ENCODE measurements at places on chromosomes 12 and 14.

GRCh38 chr12:22230280-22230794, 104.2 kb downstream of the ST8SIA1 start:
- no peak for DNase-seq

GRCh38 chr14:103068351-103069073, 11.2 kb upstream of the CDC42BPB start:
- no peak for DNase-seq

GRCh38 chr14:79009286-79009685, 839.1 kb downstream of the NRXN3 start:
- no peak for DNase-seq

DNA sequence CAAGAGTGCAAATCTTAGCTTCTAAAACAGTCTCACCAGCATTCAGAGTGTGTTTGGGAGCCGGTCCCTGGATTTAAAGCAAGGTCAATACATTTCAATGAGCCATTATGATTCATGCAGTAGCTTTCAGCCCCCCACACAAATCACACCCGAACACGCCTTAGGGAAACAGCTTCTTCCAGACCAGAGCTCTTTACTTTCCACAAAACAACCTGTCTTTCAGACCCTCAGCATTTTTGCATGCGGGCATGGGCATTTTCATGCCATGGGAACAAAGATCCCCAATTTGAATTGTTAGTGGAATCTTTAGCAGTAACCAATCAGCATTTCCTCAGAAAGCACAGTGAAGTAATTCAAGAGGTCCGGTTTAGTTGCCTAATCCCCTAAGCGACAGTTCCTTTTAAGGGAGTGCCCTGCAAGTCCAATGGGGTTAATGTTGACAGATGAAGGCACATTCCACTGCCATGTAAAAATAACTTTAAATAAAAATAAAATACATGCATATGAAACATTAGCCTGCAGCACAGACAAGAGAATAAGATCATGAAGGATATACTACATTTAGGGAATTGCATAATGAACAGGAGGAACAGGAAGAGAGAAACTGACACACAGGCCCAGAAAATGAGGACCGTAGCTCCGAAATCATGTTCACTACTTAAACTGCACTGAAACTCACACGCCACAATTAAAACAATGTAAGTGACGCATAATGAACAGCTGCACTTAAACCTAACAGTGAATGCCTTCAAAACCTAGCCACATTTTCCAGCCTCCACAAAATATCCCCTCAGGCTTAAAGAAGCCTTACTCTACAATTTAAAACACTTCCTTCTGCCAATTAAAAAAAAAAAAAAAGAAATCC, 4.0 kb downstream of the VPS37B start:
- DNase-seq: no peak

- DNase-seq: no peak
Observed at GRCh38 chr14:55752580-55753390, 172.8 kb downstream of the KTN1 start.

DNA sequence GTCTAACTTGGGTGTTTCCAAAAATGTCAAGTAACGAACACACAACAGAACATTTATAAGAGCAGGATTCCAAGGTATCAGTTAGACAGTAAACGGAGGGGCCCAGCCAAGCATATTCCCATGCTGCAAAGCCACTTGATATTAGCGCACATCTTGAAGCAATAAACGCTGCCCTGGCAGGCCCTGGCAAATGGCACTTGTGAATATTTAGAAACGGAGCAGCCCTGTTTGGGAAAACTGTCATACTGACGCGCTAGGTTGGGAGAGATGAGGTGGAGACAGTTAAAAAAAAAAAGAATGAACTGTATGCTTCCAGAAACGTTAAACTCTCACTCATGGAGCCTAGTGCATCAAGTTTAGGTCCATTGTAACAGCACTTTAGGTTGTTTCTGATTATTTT, 9.3 kb downstream of the DGLUCY start:
- no peak for DNase-seq

DNA sequence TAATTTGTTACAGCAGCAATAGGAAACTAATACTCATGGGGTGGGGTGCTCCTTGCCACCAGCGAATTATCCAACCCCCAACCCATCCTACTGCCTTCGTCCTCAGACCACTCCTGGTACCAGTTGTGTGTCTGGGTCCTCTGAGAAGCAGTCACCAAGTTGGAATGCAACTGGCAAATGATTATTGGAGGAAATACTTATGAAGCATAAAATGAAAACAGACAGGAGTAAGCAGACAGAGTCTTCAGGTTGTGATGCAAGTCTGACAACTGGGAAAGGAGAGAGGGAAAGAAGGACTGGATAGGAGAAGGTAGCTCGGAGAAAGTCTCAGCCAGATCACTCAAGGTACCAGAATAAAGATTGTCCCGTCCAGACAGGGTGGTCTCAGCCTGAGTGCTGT, 181.1 kb upstream of the ARID2 start:
- no peak for DNase-seq

- no peak for DNase-seq
Observed at GRCh38 chr14:35261774-35262173, 30.4 kb upstream of the PSMA6 start.

DNA sequence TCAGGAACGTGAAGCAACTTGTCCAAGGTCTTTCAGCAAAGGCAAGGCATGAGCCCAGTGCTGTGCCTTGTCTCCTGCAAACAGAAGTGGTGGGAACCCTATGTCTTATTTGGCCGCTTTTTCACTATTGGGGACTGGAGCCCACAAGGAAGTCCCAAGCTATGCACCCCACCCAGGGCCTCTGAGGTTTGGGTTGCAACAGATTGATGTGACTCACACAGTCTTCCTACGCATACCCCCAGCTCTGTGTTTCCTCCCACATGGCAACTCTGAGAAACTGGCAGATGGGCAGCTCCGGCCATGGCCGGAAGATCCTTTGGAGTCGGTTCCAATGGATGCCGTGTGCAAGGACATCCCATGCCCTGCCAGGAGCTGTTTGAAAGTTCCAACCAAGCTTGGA, 28.3 kb upstream of the CMKLR1 start:
- DNase-seq: no peak

DNA sequence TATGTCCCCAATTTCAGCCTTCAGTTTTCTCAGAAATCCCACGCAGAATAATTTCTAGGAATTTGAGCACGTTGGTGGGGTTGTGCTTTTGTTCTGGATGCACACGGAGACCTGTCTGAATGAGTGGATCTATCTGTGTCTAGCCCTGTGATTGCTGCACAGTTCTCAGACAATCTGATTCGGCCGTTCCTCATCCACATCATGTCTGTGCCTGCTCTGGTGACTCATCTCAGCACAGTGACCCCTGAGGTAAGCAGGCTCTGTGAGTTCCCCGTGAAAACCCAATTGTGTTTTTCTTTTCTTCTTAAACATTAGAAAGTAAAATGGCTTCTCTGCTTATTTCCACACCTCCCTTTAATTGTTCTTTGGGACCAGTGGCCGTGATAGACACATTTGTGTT, 20.2 kb downstream of the UBE3B start:
- no peak for DNase-seq

DNA sequence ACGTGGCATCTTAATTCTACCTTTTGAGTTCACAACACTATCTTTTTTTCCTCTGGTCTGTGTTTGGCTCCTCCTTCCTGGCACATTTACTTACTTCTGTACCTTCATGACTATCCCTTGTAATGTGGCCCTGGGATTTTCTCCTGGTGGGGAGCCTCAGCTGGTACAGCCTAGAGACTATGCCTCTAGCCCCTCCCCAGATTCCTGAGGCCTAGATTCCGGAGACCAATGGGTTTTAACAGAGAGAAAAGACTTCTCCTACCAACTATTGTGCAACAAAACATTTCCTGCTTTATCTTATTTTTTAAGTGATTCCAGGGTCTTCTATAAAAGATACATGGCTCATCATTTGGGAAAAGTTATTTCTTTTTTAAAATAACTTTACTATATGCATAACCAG, 216.2 kb upstream of the KRR1 start:
- no peak for DNase-seq

DNA sequence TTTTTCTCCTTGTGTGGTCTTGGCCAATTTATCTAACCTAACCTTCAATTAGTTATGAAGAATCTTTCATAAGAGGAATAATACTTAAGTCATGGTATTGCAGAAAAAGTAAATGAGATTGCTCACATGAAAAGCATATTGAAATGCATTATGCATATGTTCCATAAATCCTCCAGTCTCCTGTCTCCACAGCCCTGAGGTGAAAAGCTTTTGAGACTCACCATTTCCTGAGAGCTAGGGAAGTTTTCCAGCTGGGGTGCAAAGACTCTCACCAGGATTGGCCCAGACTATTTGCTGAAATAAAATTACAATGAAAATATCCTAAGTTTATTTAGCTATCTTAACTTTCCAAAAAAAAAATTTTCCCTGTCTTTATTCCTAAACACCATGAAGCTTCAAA, 723.8 kb upstream of the FLRT2 start:
- no peak for DNase-seq

DNA sequence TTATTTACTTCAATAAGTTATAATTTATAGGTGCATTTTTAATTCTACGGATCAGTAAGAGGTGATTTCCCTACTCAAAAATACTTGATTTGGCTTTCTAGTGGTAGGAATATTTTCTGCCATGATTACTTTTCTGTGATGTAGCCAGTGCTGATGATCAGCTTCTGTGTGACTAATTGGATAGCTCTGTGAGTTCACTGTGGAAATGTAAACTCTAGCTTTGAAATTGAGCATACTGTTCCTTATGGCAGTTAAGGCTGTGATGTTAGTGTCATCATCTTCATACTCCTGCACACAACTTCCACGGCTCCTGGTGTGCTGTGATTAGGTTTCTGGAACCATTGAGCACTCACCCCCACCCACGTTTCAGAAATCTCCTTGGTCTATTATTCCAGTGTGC, 48.2 kb downstream of the PLEKHA5 start:
- DNase-seq: no peak

DNA sequence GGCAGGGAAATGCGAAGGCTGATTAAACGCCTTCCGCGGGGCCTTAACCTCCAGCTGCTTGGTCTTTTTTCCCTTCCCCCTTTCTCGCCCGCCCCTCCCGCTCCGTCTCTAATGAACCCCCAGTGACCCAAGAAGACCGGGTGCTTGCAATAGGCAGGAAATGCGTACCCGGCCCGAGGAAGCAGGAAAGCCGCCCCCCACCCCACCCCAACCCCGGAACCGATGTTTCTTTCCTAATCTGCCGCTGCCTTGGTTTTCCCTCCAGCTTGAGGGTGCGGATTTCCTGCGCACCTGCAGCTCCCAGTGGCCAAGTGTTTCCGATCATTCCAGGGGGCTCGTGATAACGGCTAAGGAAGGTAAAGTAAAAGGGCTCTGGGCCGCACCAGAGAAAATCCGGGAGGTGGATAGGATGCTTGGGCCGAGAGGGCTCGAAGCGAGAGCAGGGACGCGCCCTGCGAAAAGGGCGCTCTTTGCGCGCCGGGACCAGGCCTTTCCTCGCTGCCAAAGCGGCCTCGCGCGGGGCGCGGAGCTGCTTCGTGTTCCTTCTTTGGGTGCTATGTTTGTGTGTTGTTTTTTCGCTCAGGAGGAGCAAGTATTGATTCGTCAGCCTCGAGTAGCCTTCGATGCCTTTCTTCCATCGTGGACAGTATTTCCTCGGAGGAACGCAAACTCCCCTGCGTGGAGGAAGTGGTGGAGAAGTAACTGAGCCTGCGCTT, 983 bp downstream of the MYF6 start:
- no peak for DNase-seq

DNA sequence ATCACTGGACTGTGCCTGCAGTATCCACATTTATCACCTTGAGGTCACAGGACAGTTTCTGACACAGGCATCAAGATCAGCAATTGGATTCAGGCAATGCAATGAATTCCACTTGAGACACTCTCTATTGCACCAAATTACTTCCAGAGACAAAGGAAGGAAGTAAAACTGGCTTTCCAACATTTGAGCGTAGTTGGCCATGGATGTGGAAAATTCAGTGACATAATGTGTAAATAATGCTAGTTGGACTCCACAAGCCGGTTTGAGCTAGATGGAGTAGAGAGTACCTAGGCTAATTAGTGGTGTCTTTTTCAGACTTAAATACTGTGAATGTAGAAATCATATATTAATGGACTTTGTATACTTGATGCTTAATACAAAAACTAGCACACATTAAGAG, 168.3 kb upstream of the SYT1 start:
- DNase-seq: no peak

DNA sequence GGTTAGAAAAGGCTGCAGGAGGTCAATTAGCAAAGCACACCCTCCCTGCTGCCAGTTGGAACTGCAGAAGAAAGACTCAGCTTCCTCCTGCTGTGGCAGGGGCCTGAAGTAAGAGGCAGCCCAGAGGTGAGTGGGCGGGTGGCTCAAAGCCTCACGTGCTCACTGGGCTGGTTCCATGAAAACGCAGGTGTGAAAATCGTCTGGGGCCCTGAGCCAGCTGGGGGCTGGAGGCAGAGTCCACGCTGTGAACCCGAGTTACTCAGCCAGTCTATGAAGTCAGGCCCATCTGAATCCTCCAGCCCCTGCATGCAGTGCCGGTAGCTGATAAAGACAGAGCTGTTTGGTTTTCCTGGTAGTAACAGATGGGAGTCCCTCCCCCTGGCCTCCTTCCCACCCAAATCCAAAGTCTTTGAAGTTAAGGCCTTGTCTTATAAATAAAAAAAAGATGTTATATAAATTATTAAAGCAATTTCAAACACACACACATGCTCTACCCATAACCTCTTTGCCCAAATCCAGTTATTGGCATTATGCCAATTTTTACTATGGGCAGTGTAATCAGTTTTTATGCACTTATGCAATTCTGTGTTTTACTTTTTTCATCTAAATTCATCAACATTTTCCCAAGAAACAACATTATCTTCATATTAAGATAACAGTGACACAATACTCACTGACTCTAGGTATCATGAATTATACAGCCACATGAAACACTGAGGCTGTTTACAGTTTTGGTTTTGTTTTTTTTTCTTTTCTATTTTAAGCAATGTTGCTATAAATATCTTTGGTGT, 57.9 kb upstream of the PNMA1 start:
- peak; percentile 54 for DNase-seq

DNA sequence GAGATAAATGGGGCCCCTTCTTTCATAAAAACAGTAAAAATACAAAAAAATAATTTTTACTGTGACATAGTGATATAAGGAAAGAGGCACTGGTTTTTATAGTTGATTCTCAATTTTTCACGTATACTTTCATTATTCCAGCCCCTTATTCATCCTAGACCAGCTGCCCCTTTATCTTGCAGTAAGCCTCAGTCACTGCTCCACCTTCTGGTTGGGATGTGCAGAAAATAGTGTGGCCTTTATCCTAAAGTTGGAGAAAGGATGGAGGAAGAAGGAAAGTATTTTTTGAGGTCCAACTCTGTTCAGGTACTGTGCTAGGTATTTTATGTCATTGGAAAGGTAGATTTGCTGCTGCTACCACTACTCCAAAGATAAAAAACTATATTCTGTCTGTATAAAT, 172.7 kb downstream of the ANO6 start:
- no peak for DNase-seq

- DNase-seq: no peak
Observed at GRCh38 chr14:105281371-105282097, 19.3 kb downstream of the BRF1 start.

- no peak for DNase-seq
Observed at GRCh38 chr14:74508292-74508731, 14.7 kb downstream of the ISCA2 start.

DNA sequence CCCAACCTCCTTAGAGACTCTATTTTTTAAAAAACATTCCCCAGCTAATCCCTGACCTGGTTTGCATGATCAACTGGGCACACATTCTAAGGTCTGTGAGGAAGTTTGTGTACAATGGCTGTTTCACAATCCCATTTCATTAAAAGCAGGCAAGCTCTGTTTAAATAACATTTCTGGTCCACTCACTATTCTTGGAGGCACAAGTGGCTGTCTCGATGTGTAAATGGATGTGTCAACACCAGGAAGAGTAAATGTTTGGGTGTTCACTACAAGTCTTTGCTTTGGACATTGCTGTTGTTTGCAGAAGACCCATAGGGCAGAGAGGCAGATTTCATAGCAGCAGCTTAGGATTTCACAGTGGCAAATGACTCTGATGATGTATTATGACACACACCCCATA, 98.3 kb downstream of the PDZRN4 start:
- DNase-seq: no peak

Measured in stimulated activated CD8-positive, alpha-beta memory T cell treated with anti-CD3 and anti-CD28 coated beads, Interleukin-4, amount 100 ng/mL, for 1 hour (primary cell).